ENCODE measurements at places on chromosomes 7 and 10. TPM values are rescaled to one million over a fixed set of nuclear protein-coding genes. Genes with fewer than 3 reads are reported as not detected.

DNA sequence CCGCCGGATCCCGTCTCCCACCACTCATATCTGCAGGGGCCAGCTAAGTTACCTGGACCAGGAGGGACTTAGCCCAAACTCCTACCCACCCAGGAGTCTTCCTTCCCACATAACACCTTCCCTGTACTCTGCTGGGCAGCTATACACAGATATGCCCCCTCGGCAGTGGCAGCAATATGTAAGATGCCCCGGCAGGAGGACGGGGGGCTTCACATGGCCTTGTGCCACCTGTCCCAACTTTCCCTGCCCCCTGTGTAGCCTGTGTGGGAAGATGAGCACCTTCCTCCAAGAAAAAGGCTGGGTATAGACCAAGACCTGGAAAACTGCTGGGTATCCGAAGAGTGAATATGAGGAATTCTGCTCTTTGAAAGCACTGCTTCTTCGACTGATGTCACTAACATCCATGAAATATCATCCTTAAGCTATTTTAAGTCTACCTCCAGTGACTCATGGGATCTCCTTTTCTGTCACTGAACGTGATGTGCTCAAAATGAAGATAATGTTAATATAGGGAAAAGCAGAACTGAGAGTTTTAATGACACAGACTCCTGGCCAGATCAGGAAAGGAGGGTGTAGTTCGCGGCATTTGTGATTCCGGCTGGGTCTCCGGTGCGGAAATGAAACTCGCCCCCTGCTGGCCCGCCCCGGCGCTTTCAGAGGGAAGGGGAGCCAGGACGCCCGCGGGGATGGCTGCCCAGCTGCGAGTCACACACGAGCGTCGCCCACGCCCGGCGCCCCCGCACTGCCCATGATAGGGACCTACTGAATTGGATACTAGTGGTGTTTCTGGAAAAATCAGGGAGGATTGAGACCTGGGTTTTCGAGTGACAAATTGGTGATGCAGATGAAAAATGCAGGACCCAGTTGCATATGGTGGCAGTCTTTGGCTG is 256.9 kb upstream of the NFE2L3 start:
- H3K4me1 ChIP-seq, result peaks cover 22% of the 10 kb centered on the region
- H3K27ac ChIP-seq, result no peak overlapping the region
- H3K27me3 ChIP-seq, result peaks cover 17% of the 10 kb centered on the region
- DNase-seq, result peak; percentile 57
- no peaks in the 10 kb centered on the region for H3K36me3 ChIP-seq

DNA sequence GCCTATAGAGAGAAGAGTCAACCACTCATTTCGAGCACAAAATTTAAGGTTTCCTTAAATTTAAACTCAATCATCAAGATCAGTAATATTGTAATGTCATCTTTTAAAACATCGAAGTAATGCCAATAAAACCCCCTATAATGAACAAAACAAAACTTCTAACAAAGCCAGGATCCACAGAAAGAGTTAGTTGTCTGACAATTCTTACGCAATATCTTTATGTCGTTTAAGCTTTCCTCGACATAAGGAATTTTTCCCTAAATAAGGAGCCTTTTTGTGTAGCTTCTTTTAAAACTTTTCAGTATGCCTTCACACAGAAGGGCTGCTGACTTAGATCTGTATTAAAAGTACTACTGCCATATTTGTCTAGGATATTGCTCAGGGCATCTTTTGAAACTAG is 7.5 kb downstream of the EBLN1 start:
- peaks cover 8% of the 10 kb centered on the region for H3K27me3 ChIP-seq
- H3K4me3 ChIP-seq, result no peak overlapping the region
- no peaks in the 10 kb centered on the region for H3K4me1 ChIP-seq
- H3K27ac ChIP-seq, result no peak overlapping the region
- DNase-seq, result no peak
- no peaks in the 10 kb centered on the region for H3K36me3 ChIP-seq

The OR6V1 gene
- not detected for total RNA-seq

DNA sequence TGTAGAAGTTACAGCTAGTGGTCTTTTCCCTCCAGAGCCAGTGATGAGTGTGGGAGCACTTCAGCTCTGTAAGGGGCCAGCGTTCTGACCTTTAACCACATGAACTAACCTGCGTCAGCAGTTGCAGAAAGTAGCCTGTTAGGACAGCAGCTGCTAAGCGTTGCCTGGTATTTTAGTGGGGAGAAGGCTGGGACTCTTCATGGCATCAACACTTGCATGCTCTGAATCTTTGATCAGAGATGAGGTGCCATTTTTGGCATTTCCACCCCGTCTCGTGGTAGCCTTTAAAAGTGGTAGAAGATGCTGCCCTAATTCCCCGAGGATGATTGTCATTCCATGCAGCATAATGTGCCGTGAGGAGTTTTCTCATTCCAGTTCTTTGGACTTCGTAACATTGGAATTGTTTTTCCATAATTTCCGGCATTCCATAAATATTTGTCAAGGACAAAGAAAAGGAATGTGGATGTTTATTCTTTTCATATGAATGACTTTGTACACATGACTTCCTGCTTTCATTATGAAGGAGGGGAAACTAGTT is 92.2 kb downstream of the AVL9 start:
- no peaks in the 10 kb centered on the region for H3K36me3 ChIP-seq
- no peak for DNase-seq
- H3K27me3 ChIP-seq, result no peaks in the 10 kb centered on the region
- peak overlapping the region; percentile 57 for H3K27ac ChIP-seq
- no peak overlapping the region for H3K4me3 ChIP-seq

DNA sequence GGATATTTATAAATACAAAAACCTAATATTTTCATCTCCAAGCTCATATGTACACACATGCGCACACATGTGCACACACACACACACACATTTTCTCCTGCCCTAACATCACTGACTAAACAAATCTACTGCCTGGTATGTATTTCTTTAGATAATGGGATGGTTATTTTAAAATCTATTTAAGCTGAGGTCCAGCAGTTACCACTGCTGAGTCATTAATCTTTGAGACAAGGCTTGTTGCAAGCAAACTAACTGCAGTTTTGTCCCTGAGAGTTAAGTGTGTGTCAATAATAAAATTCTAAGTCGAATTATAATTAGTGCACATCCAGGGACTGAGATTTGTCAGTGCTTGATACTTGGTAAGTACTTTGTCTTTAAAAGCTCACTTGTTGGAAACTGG is 135.1 kb downstream of the VPS50 start:
- H3K4me1 ChIP-seq, result no peaks in the 10 kb centered on the region
- no peak overlapping the region for H3K4me3 ChIP-seq
- H3K27ac ChIP-seq, result no peak overlapping the region
- H3K36me3 ChIP-seq, result no peaks in the 10 kb centered on the region

- H3K36me3 ChIP-seq, result peaks cover 2% of the 10 kb centered on the region
- no peak overlapping the region for H3K27ac ChIP-seq
- no peak overlapping the region for H3K4me3 ChIP-seq
- H3K27me3 ChIP-seq, result no peaks in the 10 kb centered on the region
These were observed 30.3 kb upstream of the SUN1 start for GRCh38 chr7:801940-802381.

GRCh38 chr7:138303230-138304070 is 156.6 kb upstream of the TRIM24 start:
- no peak for DNase-seq
- no peak overlapping the region for H3K4me3 ChIP-seq
- no peaks in the 10 kb centered on the region for H3K36me3 ChIP-seq
- no peaks in the 10 kb centered on the region for H3K27me3 ChIP-seq

The C10orf67 gene
- 0.16 TPM for total RNA-seq

The AGR2 gene
- not detected for total RNA-seq

DNA sequence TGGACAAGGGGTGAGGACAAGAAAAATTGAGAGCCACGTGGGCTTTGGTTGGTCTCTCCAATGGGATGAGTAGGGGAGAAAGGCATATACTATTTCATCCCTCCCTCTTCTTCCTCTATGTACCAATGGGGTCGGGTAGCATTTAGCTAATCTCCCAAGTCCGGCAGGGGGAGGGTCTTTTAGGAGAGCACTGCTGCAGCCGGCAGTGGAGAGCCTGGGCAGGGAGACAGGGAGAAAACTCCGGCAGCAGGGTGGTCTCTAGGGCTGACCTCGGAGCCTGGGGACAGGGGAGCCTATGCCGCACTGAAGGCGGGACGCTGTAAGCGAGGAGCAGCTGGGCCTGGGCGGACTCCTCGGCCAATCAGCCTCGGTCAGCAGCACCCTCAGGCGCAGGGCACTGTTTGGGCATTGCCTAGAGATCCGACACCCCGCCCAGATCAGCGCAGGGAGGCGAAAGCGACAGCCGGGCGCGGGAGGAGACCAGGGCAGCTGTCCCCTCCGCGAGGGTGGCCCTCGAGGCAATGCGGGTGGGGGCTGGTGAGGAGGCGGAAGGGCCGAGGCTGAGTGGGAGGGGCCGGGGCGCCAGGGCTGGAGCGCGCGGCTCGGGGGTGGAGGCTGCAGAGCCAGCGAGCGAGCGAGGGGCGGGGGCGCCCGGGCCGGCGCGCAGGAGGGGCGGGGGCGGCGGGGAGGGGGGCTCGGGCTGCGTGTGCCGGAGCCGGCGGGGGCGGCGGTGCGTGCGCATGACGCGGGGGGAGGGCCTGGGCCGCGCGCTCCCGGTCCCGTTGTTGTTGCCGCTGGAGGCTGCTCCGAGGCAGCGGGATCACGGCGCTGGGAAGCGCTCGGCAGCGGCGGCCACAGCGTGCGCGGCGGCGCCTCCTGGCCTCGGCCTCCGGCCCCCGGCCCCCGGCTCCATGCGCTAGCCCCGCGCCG is at the start of gene AGAP3:
Gene AGAP3, plus strand, starts transcription at position 785 of the 930 bp plus-strand sequence. CDS start 267 bp downstream, outside the sequence.
- peak within 1 kb of the TSS; percentile 85 for H3K27ac ChIP-seq
- peak; percentile 62 for DNase-seq
- H3K4me1 ChIP-seq, result peaks cover 26% of the 10 kb centered on the region
- peak within 1 kb of the TSS; percentile 88 for H3K4me3 ChIP-seq
- no peaks in the 10 kb centered on the region for H3K27me3 ChIP-seq

- peaks cover 11% of the 10 kb centered on the region for H3K27me3 ChIP-seq
- H3K4me1 ChIP-seq, result no peaks in the 10 kb centered on the region
- no peak within 1 kb of the TSS for H3K27ac ChIP-seq
These were observed at the start of gene NEUROD6 for GRCh38 chr7:31340603-31341002. NEUROD6 (minus strand) TSS chr7:31340726; CDS start chr7:31339268, 1,458 bp downstream.

DNA sequence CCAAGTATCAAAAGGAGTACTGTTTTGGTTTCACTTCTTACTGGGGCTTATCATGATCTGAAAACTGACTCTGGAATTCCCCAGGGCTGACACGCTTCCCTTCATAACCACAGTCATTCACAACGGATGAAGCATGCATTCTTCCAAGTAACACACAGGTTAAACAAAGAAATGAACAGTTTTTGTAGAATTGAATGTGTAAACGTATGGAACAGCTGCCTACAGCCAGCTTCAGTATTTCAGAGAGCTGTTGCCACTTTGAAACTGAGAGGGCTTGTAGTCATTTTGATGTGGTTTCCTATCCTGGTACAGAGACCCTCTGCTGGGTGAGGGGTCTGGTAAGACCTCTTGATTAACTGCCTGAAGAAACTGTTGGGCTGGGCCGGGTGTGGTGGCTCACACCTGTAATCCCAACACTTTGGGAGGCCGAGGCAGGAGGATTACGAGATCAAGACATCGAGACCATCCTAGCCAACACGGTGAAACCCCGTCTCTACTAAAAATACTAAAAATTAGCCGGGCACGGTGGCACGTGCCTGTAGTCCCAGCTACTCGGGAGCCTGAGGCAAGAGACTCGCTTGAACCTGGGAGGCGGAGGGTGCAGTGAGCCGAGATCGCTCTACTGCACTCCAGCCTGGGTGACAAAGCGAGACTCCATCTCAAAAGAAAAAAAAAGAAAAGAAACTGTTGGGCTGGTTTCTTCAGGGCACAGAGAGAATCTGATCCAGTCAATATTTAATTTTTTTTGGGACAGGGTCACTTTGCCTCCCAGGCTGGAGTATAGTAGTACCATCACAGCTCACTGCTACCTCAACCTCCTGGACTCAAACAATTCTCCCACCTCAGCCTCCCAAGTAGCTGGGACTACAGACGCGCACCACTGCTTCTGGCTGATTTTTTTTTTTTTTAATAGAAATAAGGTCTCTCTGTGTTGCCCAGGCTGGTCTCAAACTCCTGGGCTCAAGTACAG is 4.7 kb downstream of the NFE2L3 start:
- no peaks in the 10 kb centered on the region for H3K36me3 ChIP-seq
- H3K4me3 ChIP-seq, result peak overlapping the region; percentile 72
- DNase-seq, result peak; percentile 59
- peak overlapping the region; percentile 83 for H3K27ac ChIP-seq

- no peak overlapping the region for H3K4me3 ChIP-seq
- H3K27me3 ChIP-seq, result peaks cover 6% of the 10 kb centered on the region
- H3K4me1 ChIP-seq, result no peaks in the 10 kb centered on the region
These were observed 46.5 kb downstream of the PRR15 start for GRCh38 chr7:29610086-29610485.

The GHRHR gene
- not detected for total RNA-seq

The PPP1R9A gene
- total RNA-seq, result 0.14 TPM

GRCh38 chr10:69201045-69201444 is 19.1 kb upstream of the HKDC1 start:
- DNase-seq, result no peak
- H3K27me3 ChIP-seq, result no peaks in the 10 kb centered on the region
- no peaks in the 10 kb centered on the region for H3K4me1 ChIP-seq
- H3K36me3 ChIP-seq, result peaks cover 77% of the 10 kb centered on the region
- H3K27ac ChIP-seq, result peak overlapping the region; percentile 23
- H3K4me3 ChIP-seq, result no peak overlapping the region

DNA sequence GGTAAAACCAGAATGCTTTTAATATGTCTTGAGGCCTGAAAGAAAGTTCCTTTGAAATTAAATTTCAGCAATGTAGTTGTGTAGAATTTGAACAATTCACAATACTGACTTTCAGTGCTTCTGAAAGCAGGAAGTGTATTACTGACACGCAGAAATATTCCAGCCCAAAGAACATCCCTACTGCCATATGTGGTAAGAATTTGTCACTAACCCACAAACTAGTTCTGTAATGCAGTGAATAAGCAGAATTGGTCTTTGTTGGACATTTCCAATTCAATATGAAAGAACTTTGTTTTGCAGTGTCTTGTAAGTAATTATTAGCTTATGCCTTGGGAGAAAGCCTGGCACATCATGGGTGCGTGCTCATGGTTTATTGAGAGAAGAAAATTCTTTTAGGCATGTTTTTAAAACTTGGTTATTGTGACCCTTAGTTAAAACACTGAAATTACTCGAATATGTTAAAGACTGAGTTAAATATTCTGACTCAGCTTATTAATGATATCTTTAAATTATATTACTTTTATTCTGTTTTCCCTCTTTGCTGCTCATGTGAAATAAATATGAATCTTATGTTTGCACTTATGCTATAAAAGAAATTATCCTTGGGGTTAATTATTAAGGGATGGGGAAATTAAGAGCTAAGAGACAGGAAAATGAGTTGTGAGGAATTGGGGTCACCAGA is 33.4 kb downstream of the PTPN12 start:
- H3K4me1 ChIP-seq, result peaks cover 45% of the 10 kb centered on the region
- no peak for DNase-seq
- peaks cover 7% of the 10 kb centered on the region for H3K36me3 ChIP-seq
- no peak overlapping the region for H3K27ac ChIP-seq
- no peaks in the 10 kb centered on the region for H3K27me3 ChIP-seq
- no peak overlapping the region for H3K4me3 ChIP-seq

- H3K27ac ChIP-seq, result no peak overlapping the region
- H3K36me3 ChIP-seq, result peaks cover 57% of the 10 kb centered on the region
- H3K4me1 ChIP-seq, result peaks cover 12% of the 10 kb centered on the region
- no peak for DNase-seq
These were observed 13.8 kb downstream of the SUFU start for GRCh38 chr10:102517553-102517952.

The TMEM213 gene
- not detected for total RNA-seq

Data from naive thymus-derived CD8-positive, alpha-beta T cell (primary cell).